AG10803 (cell line): ENCODE measurements at places on chromosomes 5 and 9.

DNA sequence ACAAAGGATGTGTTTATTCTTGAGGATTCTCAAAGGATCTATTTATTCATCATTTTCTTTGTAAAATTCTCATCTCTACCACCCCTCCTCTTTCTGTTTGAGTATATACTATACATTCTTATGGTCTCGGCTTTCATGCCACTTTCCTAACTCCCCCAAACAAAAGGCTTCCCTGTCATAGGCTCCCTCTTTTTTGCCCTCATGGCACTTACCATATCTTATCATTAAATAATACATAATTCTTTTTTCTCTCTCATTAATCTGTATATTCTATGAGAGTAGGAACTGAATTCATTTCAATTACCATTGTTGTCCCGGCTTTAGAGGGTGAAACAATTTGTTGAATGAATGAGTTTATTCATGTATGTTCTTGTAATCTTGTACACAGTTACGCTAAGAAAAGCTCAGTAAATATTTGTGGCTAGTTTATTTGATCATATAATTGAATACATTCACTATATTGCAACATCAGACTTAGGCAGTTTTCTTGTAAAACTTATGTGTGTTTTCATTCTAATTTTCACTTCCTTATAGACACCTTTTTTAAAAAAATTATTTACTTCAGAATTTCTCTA lies 254.6 kb downstream of the EDIL3 start:
- DNase-seq: peak; percentile 22

DNA sequence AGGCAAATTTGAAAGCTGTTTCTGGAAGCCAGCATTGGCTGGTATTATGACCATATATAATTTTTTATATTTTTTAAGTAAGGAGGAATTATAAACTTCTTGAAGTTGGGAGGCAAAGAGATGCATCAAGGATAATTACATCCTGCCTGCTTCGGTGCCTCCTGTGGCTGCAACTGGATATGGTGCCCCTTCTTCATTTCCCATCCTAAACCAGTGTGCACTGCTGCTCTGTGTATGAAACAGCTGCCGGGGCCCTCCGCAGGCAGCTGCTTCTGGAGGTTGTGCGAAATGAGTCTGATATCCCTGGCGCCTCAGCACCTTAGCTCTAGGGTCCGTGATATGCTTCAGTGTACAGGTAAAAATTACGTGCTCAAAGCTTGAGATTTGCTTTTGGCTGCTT lies 304.2 kb downstream of the ENC1 start:
- DNase-seq: no peak

DNA sequence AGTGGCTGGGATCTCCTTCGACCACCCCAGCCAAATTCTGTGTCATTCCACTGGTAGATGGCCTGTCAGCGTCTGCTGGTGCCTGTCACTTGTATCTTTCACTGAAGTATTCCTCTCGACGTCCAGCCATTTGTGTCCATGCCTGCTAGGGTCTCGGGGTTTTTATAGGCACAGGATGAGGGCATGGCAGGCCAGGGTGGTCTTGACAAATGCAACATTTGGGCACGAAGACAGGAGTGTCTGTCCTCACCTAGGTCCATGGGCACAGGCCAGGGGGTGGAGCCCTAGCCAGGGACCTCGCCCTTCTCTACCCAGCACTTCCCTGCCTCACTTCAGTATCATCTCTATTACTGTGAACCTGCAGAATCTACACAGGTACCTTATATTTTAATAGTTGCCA lies 2223.9 kb upstream of the ACO1 start:
- DNase-seq: no peak

- peak; percentile 70 for DNase-seq
Observed at GRCh38 chr5:40428126-40428525, 251.6 kb upstream of the PTGER4 start.

GRCh38 chr5:67488885-67489284 lies 292.3 kb upstream of the CD180 start:
- no peak for DNase-seq

DNA sequence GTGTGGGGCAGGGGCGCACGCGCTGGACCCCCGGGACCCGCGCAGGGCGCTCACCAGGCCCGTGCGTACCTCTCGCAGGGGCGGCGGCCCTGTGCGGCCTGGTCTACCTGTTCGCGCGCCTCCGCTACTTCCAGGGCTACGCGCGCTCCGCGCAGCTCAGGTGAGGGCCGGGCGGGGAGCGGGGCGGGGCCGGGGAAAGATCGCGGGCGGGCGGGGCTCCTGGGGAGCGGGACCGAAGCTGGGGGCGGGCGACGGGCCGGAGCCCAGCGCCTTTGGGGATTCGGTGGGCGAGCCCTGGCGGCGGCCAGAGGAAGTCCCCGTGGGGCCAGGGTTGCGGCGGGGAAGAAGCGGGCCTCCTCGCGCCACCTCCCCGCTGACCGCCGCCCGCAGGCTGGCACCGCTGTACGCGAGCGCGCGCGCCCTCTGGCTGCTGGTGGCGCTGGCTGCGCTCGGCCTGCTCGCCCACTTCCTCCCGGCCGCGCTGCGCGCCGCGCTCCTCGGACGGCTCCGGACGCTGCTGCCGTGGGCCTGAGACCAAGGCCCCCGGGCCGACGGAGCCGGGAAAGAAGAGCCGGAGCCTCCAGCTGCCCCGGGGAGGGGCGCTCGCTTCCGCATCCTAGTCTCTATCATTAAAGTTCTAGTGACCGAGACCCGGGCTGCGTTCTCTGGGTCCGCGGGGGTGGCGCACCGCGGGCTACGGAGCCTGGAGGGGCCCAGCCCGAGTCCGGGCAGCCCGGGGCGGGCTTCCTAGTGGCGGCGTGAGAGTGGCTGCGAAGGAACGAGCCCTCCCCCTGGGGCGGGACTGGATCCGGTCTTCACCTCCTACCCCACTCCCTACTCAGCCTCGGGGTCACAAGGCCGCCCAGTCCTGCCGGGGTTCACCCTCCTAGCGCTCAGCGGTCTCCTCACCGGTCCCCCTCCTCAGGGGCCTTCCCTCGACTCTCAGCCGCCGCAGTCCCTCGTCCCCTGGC lies 2.4 kb downstream of the LTC4S start:
- peak; percentile 77 for DNase-seq

GRCh38 chr9:3403315-3403714 lies 122.5 kb downstream of the RFX3 start:
- DNase-seq: no peak

- peak; percentile 20 for DNase-seq
Observed at GRCh38 chr5:138177941-138178515, 402 bp downstream of the BRD8 start.

GRCh38 chr5:32678472-32678871 lies 32.6 kb upstream of the NPR3 start:
- no peak for DNase-seq

- no peak for DNase-seq
Observed at GRCh38 chr5:23169660-23170416, 316.7 kb upstream of the CDH12 start.

GRCh38 chr9:122051351-122052321 lies 41.5 kb downstream of the TTLL11 start:
- DNase-seq: peak; percentile 89

GRCh38 chr9:69314547-69314946 lies 10.5 kb upstream of the ENTREP1 start:
- no peak for DNase-seq

GRCh38 chr5:81756016-81756415 lies 5.1 kb upstream of the SSBP2 start:
- DNase-seq: peak; percentile 37
